Stimulated activated CD4-positive, alpha-beta T cell treated with anti-CD3 and anti-CD28 coated beads, Interleukin-1b, Interleukin-23, amount 100 ng/mL, for 1 hour (primary cell): ENCODE measurements at places on chromosomes 5 and 9.

DNA sequence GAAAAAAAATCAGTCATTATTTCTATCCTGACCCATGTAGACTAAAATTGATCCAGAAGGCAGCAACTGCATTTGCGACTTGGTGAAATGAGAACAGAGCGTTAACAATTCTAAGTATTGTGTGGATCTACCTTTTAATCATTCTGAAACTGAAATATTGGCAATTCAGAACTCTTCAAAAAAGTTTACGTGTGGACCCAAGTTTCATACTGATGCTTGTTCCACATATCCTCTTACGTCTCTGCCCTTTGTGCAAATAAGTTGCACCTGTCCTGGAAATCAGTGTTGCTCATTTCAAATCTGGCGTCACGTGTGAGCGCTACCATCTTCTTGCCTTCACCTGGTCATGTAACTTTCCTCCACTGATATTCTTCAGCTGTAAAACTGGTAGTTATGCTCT lies 74.7 kb downstream of the NTRK2 start:
- no peak for DNase-seq

- DNase-seq, result no peak
Observed at GRCh38 chr5:94748212-94748611, 129.7 kb downstream of the SLF1 start.

- no peak for DNase-seq
Observed at GRCh38 chr5:1002836-1003235, 5.8 kb upstream of the NKD2 start.

DNA sequence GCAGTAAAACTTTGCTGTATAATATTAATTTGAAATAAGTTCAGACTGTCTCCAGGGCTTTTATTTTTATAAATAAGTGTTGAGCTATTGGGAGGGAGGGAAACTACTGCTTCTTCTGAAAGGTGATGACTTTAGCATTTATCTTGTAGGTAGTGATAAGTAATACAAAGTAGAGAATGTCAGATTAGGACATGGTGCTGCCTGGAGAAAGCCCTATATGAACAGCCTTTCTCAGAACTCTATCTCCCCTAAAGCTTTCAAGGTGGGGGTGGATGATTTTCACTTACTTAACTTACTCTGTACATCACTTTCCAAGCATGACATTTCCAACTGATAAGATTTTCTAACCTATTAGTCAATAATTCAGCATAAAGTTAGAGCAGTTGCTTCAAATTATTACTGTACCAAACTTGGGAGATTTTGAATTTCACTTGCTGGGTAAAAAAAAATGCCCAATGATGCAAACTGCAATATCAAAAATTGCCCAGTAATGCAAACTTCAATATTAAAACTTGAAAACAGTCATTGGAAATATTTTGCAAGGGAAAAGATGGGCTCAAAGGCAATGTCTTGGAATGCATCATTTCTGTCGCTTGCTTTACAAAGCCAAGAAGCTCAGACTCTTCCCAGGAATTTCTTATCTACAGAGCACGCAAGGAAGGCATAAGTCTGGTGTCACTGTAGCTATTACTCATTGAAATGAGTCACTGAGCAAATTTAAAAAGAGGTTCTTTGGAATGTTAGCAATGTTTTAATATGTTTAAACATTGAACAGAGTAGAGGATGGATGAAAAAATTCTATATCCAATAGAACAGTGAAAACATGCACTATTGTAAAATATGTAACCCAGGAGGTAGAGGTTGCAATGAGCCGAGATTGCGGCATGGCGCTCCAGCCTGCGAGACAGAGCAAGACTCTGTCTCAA lies 569.5 kb downstream of the PSAT1 start:
- DNase-seq, result no peak

DNA sequence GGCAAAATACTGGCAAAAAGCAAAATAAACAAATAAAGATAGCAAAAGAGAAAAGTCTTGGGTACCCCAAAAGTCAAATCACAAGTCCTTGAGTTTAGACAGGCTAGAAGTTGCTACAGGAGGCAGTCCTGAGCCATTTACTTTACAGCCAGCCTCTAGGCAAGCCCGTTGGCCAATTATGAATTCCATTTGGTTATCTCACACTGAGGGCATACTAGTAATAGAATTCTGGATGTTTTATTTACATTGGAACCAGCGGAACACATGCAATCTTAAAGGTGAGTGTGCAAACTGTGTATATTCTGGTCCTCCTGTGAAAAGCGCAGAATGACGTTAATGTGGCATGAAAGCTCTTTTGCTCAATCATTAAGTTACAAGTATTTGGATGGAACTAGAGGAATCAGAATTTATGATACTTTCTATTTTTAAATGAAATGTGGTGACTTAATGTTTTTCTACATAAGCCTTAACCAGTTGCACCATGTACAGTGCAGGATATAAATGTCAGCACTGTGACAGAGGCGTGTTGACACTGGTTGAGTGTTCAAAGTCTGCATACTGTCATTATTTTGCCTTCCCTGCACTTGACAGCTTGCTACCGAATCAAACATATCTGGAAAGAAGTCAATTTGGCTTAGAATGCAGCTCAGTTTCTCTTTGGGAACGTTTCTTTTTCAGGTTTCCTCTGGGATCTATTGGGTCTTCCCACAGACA lies 7.9 kb downstream of the GDNF start:
- DNase-seq, result no peak

DNA sequence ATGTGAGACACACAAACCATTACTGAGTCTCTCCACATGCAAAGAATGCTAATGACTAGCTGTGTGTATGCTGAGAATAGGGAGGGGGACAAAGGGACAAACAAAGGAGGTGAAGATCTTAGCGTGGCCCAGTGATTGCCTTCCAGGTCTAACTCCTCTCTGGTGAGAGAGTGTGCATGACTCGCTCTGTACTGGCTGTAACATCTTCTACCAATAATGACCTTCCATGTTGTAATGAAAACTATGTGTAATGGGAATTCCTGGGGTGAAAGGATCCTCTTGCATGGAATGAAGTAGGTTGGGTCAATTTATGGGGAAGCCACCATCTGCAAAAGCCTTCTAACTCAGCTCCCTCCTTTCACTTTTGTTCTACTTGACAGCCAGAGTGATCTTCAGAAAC lies 24.4 kb upstream of the GPR151 start:
- no peak for DNase-seq
